ENCODE measurements at places on chromosomes 12 and 14.

DNA sequence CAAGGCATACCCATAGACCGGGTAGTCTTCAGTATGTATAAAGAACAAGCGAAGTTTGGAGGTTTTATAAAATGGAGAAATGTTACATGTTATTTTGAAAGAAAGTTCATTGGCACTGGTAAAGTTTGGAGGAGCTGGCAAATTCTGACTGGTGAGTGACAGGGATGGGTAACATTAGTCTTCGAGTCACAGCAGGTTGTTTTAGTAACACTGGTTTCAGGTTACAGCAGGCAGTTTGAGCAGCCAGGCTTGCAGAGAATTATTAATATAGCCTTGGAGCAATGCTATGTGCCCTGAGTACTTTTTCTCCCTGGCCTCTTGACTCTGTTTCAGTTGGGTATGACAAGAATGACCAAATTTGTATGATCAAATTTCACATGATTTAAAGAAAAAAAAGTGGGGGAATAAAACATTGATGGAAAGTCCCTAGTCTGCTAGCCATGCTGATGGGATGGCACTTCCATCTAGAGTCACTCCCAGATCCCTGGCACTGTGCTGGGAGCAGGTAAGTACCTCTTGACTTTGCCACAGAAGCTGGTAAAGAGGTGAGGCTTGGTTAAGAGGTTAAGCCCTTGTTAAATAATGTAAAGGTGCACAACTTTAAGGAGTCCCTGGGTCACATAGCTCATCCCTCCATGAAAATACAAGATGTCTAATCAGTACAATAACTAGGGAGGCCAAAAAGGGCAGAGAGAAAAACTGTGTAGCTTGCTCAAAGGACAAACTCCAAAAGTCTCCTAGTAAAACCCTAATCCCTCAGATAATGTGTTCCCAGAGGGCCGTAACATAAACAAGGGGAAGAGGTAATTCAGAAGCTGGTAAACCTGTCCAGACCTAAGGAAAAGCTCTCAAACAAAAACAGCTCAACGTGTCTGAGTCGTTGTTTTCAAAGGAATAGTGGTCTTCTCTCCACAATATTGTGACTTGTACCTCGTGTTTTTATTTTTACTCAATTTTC, 12.7 kb upstream of the SVOP start:
- DNase-seq: no peak

DNA sequence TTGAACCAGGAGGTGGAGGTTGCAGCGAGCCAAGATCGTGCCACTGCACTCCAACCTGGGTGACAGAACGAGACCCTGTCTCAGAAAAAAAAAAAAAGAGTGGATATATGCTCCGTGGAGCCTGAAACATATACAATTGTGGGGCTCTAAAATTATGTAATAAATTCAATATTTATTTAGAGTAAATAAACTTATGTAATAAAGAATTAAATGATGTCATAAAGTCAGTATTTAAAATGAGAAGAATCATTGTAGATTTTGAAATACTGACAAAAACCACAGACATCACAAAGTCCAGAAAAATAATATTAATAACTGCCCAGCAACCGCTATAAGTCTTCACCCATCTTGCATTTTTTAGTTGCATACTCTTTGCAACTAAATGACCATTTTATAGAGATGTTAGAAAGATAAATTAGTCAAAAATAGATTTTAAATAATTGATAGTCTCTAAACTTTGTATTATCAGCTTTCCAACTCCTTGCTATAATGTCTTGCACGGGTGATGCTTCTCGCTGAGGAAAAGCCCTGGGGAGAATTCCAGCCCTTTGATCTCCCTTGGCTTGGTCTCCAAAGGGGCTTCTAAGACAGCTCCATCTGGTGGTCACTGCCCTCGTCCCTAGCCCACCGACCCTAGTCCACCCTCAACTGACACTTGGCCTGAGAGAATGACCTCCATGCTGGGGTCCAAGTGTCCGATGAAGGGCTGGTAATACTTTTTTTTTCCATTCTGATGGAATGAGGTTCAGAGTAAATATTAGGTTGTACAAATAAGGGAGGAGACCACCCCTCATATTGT, 7.9 kb upstream of the TMBIM6 start:
- no peak for DNase-seq

DNA sequence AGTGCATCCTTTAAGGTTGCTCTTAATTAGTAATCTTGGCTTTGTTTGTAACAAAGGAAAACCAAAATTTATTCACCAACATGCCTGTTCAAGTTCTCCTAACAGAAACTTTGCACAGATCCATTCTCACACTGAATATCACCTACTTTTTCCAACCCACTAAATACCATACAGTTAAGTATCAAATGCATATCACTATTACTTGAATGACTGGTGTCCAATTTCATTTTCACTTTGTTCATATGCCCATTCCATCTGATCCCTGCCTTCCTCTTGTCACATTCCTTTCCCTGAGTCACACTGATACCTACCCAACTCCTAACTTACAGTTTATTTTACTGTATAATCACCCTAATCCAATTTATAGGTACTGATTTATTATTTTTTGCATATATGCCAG, 286.4 kb downstream of the NELL2 start:
- no peak for DNase-seq

DNA sequence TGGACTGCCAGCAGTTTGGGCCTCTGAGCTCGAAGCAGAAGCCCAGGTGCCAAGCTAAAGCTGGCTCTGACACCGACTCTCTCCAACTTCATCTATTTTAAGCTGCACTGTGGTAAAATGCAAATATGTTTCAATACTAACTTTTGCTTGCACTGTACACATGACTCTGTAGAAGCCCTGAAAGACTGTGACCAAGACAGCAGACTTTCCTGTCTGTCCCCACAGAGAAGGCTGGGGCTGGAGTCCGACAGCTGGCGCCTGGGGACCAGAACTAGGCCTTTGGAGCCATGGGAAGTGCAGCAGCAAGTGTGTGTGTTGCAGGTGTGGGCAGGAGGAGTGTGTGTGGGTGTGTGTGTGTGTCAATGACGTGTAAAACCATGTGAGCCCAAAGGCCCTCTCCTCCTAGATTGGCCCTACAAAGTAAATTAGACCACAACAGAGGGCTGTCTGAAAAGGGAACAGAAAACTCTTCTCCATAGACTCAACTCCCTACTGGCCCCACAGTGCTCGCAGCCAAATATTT, 16.4 kb upstream of the RAB35 start:
- no peak for DNase-seq

DNA sequence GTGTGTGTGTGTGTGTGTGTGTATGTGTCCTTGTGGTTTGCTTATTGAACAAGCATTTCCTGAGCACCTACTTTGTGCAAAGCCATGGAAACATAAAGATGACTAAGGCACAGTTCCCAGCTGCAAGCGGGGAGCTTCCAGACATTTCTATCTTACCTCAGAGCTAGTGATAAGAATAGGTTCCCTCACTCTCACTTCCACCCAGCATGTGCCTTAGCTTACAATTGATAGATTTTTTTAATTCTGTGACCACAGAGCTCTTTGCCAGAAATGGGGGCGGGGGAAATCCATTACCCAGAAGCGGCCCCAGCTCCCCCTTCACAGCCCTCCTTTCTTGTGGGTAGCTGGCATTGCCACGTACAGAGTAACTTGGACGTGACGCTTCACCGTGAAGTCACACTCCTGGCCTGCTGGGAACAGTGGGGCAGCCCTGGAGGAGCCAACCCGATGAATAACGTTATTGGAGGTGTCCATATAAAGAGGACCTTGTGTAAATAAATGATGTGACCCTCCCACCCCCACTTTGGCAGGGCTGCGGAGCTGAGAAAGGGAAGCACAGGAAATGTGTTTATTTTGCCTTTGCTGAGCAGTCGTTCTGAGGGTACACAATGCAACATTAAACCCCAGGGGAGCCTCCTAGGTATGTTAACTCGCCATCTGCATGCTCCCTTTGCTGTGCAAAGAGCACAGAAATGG, 238.9 kb downstream of the CHST11 start:
- no peak for DNase-seq

DNA sequence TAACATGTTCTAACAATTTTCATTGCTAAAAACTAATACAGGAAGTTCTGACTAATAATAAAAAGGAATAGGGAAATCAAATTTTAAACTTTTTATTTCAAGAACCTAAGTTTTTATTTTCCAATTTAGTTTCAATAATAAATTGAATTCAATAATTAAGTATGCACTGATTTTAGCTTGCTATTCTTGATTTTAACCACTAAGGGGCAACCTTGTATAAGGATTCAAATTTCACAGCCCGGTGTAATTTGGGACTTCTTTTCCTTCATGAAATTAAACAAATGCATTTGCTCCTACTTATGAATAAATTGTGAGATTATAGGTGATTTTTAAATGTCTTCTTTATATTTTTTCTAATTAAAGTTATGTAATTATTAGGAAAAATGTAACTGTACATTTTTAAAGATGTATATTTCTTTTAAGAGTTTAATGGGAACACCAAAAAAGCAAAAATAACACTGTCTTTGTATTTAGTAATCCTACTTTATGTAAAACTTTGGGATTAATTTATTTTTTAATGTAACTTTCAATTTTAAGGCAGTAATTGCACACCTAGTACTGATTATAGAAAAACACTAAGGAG, 241.4 kb upstream of the PDZRN4 start:
- DNase-seq: no peak

GRCh38 chr14:33352821-33353220, 414.1 kb downstream of the NPAS3 start:
- no peak for DNase-seq

DNA sequence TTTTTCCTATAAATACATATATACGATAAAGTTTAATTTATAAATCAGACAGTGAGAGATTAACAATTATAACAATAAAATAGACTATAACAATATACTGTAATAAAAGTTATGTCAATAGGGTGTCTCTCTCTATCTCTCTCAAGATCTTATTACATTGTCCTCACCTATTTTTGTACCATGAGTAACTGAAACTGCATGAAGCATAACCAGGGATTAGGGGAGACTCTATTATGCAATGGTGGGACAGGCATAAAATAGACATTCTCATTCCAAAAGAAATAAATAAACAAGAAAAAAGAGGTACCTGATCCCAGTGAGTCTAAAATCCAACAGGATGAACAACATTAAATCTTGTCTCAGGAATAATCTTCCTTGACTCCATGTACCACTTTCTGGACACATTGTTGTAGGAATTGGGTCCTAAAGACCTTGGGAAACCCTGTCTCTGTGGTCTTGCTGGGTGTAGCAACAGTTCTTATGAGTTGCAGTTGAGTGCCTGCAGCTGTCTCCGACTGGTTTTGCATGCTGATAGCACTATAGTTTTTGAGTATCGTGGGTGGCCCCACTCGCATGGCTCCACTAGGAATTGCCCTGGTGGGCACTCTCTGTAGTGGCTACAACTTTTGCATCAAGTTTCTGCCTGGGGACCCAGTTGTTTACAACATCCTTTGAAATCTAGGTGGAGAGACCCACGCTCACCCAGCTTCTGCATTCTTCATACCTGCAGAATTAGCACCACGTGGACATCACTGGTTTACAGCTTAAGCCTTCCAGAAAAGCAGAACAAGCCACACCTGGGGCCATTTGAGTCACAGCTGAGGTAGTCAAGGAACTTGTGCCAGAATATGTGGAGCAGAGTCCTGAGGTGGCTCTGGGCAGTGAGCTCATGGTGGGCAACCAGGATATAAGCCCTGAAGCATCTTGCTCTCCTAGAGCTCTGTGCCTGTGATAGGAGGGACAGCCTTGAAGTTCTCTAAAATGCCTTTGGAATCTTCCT, 204.7 kb downstream of the KITLG start:
- no peak for DNase-seq

- DNase-seq: no peak
Measured at GRCh38 chr12:13339091-13339490, 142.6 kb downstream of the EMP1 start.

All from right cardiac atrium (tissue), 5 donors.